ENCODE measurements at places on chromosomes 16 and 17. TPM values are rescaled to one million over a fixed set of nuclear protein-coding genes. Genes with fewer than 3 reads are reported as not detected.

- no peaks in the 10 kb centered on the region for H3K36me3 ChIP-seq
- peak overlapping the region; percentile 87 for H3K27ac ChIP-seq
- H3K27me3 ChIP-seq, result no peaks in the 10 kb centered on the region
- peak overlapping the region; percentile 24 for H3K4me3 ChIP-seq
- DNase-seq, result peak; percentile 84
- H3K4me1 ChIP-seq, result peaks cover 44% of the 10 kb centered on the region
Measured at GRCh38 chr16:53518550-53519416, 15.8 kb upstream of the AKTIP start.

DNA sequence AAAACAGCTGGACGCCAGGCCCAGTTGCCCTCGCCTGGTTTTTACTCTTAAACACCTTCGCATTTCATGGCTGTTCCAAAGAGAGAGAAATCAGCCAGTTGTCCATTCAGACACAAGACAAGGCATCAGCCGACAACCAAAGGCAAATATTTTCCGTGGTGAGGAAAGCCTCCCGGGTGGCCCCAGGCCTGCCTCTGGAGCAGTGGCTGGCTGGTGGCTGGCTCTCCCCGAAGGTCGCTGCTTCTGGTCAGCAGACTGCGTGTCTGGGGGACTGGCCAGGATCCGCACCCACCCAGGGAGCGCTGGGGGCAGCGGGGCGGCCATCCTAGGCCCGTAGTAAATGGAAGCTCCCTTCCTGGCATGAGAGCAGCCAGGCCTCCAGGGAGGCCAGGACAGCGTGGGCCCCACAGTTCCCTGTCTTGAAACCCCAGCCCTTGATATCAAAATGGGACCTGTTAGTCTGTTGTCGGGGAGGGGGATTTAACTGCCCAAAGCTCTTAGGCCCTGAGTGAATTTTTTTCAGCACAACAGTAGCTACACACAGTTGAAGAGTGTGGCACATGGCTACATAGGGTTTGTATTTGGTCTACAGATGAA is 57.7 kb downstream of the SREBF1 start:
- peaks cover 24% of the 10 kb centered on the region for H3K4me1 ChIP-seq
- H3K4me3 ChIP-seq, result no peak overlapping the region
- H3K27me3 ChIP-seq, result peaks cover 6% of the 10 kb centered on the region

DNA sequence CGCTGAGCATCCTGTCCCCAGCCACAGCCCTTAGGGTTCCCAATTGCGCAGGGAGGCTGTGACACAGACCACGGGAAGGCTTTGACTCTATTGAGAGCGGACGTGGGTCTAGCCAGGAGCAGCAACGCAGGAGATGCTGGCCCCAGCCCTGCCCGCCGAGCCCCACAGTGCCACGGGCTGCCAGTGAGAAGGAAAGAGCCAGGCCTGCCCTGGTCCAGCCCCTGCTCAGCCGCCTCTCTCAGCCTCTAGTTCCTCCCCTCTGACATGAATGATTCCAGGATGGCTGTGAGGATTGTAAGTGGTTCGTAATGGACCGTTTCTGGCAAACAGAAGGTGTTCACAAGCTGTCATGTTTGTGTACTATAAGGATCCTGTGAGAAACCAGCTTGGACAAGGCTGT is 2.5 kb downstream of the BHLHA9 start:
- H3K4me3 ChIP-seq, result no peak overlapping the region
- no peak for DNase-seq
- H3K27me3 ChIP-seq, result no peaks in the 10 kb centered on the region
- H3K27ac ChIP-seq, result no peak overlapping the region

GRCh38 chr16:77271532-77272426 is 72.6 kb downstream of the SYCE1L start:
- H3K27ac ChIP-seq, result no peak overlapping the region
- H3K4me1 ChIP-seq, result no peaks in the 10 kb centered on the region
- no peak overlapping the region for H3K4me3 ChIP-seq

ITGAE gene
- total RNA-seq, result 48.2 TPM

SRL gene
- total RNA-seq, result not detected

CTRL gene
- 5.8 TPM for total RNA-seq

- peaks cover 51% of the 10 kb centered on the region for H3K36me3 ChIP-seq
- no peak overlapping the region for H3K4me3 ChIP-seq
- DNase-seq, result no peak
Measured at GRCh38 chr17:82940226-82941020, 100.6 kb upstream of the ZNF750 start.

GRCh38 chr17:43868226-43868994 is 21.4 kb downstream of the CD300LG start:
- H3K4me3 ChIP-seq, result no peak overlapping the region
- no peak overlapping the region for H3K27ac ChIP-seq
- DNase-seq, result no peak
- H3K36me3 ChIP-seq, result no peaks in the 10 kb centered on the region
- no peaks in the 10 kb centered on the region for H3K4me1 ChIP-seq
- peaks cover 14% of the 10 kb centered on the region for H3K27me3 ChIP-seq

DNA sequence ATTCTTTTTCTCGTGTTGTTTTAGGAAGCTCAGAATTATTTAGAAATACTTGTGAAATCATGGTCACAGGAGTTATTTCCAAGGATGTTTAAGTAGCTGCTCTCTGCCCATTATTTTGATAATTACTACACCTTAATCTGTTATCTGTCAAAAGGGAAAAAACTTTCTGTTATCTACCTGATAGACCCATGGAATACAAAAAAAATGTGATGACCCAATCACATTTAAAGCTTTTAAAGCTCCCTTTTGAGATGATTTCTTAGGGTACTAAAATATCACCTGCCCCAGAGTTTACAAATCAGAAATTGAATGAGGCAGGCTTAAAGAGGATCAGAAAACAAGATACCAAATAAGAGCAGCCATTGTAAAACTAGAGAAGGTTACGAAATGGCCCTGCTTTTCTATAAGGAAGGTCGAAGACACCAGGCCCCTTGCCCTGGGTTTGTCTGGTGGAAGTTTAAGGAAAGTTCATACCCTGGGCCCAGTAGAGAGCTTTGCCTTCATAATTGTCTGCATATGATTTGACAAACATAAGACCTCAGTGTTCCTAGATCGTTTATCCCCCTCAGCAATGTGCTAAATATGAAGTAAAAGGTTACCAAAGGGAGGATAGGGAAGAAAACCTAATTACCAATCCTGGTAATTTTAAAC is 149.9 kb upstream of the TBX2 start:
- H3K36me3 ChIP-seq, result no peaks in the 10 kb centered on the region
- no peaks in the 10 kb centered on the region for H3K27me3 ChIP-seq
- no peaks in the 10 kb centered on the region for H3K4me1 ChIP-seq
- H3K4me3 ChIP-seq, result no peak overlapping the region
- H3K27ac ChIP-seq, result no peak overlapping the region

SEPTIN1 gene
- 154 TPM for total RNA-seq

DNA sequence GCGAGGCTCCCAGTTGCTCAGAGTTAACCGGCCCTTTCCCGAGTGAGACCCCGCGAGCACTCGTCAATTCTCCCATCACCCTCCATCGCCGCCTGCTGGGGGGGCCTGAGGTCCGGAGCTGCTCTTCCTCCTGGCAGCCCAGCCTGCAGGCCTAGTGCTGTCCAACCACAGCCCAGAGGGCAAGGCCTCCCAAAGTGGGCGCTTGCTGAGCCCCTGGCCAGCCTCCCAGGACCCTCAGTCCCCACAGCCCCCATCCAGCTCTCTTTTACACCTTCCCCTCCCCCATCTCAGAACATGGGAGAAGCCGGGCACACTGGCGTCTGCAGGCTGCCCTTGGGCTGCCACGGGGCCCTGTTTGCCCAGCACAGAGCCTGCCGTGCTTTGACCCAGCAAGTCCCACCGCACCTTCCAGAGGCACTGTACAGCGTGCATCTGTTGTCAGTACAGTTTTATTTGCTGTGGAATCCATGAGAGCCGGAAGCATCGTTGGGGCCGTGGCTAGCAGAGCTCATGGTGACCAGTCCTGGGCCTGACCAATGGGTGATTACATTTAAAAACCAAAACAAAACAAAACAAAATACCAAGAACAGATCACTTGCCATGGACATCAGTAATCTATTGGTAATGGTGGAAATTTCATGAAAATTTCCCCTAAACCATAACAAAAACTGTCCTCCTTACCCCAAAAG is 96.1 kb upstream of the CBX4 start:
- no peaks in the 10 kb centered on the region for H3K27me3 ChIP-seq
- no peaks in the 10 kb centered on the region for H3K36me3 ChIP-seq
- H3K4me1 ChIP-seq, result peaks cover 74% of the 10 kb centered on the region
- H3K4me3 ChIP-seq, result no peak overlapping the region
- H3K27ac ChIP-seq, result no peak overlapping the region

- peak overlapping the region; percentile 86 for H3K4me3 ChIP-seq
- peak overlapping the region; percentile 54 for H3K27ac ChIP-seq
- peaks cover 7% of the 10 kb centered on the region for H3K4me1 ChIP-seq
- no peak for DNase-seq
Measured at GRCh38 chr16:89687092-89687940, 827 bp downstream of the CDK10 start.

GRCh38 chr17:43020030-43020621 is 2.1 kb downstream of the VAT1 start:
- no peaks in the 10 kb centered on the region for H3K36me3 ChIP-seq
- peaks cover 27% of the 10 kb centered on the region for H3K4me1 ChIP-seq
- no peaks in the 10 kb centered on the region for H3K27me3 ChIP-seq
- H3K4me3 ChIP-seq, result no peak overlapping the region
